Upper lobe of right lung (tissue), 1 donor: ENCODE measurements at places on chromosomes 1 and 21. TPM values are rescaled to one million over a fixed set of nuclear protein-coding genes. Genes with fewer than 3 reads are reported as not detected.

The ROR1 gene
- total RNA-seq: 21.4 TPM

The TMPRSS3 gene
- total RNA-seq: 4.1 TPM

The OR2T35 gene
- total RNA-seq: not detected

The TMEM54 gene
- 41.9 TPM for total RNA-seq

The ARHGAP30 gene
- 38.0 TPM for total RNA-seq

The CLDN8 gene
- not detected for total RNA-seq

The TMCC2 gene
- total RNA-seq: 4.8 TPM

The RBP7 gene
- total RNA-seq: 8.7 TPM

The CCDC27 gene
- not detected for total RNA-seq

The TMEM79 gene
- 3.3 TPM for total RNA-seq

The MRPS21 gene
- 46.1 TPM for total RNA-seq

The MIB2 gene
- 88.7 TPM for total RNA-seq

The TACSTD2 gene
- total RNA-seq: 112 TPM

The RGS8 gene
- total RNA-seq: not detected
